ENCODE measurements at places on chromosomes 12 and 14. TPM values are rescaled to one million over a fixed set of nuclear protein-coding genes. Genes with fewer than 3 reads are reported as not detected.

- no peak for DNase-seq
These were observed 14.0 kb upstream of the STON2 start for GRCh38 chr14:81414123-81414522.

Gene ZNF605
- 8.7 TPM for polyA plus RNA-seq

GRCh38 chr14:84254290-84254689, 1275.7 kb upstream of the FLRT2 start:
- DNase-seq, result no peak

DNA sequence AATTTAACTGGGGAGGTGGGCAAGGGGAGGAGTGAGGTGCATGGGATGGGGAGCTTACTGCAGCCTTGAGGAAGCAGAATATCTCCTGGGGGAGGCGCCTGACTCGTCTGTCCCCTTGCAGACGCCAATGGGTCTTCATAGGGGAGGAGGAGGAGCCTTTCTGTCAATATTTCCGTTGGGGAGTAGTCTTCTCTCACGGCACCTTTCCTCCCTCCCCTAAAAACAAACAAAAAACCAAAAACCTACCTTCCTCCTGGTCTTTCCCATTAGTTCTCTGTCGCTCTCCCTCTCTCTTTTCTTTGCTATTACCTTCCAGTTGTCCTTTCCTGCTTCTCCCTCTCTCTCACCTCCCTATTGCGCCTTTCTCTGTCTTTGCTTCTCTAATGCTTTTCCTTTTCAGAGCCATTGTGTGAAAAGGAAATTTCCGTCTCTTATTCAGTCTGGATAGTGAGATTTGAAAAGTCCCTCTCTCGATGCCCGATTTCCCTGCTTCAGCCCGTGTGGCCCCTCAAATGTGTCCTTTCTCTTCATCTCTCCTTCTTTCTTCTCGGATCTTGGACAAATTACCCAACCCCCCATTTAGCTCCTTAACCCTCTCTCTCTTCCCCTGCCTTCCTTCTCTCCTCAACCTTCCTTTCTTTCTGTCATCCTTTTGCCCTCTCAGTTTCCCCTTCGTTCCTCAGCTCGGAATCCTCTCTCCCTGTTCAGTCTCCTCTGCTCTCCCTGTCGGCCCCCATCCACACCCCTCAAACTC, 5.9 kb downstream of the GPR84 start:
- no peak for DNase-seq

- DNase-seq, result no peak
These were observed 1.5 kb upstream of the DIABLO start for GRCh38 chr12:122227341-122227740.

Gene KCNA1
- polyA plus RNA-seq, result 0.01 TPM

DNA sequence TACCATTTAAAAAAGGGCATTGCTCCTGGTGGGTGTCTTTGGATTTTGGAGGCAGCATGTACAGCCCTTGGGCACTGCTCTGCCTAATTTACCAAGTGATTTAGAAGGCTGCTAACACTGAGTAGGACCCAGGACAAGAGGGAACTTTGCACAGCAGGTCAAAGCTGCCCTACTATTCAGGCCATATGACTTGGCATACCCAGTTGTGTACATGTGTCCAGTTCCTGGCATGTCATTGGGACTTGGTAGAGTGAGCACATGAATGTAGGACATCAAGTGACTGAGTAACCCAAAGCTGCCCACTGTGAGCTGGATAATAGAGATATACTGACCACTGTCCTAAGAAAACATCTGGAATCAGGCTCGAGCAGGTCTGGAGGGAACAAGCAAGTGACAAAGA, 15.7 kb downstream of the CDKL1 start:
- no peak for DNase-seq

DNA sequence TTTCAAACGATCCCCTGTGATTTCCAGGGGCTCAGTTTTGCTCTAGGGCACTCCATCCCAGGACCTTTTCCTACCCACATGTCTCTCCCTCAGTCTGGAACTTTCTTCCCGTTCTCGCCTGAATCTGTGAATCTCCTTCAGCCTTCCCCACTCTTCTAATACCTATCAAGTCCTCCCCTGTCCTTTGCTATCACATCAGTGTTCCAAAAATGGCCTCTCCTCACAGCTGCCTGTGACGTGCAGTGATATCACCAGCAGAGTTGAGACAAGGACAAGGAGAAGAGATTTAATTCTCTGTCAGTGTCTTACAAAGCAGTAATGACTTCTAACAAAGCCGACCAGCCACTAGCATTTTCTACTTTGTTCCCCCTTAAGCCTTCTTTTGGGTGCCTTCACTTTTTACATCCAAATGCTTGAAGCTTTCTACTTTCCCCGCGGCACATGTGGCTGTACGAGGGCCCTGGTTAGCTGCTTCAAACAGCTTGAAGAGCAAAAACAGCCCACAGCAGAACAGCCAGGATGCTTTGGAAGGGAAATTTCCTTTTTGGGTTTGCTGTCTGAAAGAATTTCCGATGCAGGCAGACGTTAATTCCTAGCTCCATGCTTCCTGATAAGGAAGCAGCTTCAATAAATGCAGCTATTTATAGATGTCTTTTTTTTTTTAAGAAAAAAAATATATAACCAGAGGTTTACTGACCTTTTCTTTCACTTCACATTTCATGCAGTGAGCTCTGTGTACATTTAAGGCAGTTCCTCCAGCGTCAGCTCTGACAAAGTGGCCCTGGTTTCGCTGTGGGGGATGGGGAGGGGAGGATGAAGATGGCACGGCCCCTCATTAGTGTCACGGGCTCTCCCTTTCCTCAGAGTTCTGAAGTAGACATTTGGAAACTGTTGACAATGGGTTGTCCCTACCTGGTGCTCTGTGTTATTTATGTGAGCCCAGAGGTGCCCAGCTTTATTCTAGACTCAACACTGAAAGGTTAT, 109.3 kb downstream of the ETV6 start:
- peak; percentile 73 for DNase-seq

DNA sequence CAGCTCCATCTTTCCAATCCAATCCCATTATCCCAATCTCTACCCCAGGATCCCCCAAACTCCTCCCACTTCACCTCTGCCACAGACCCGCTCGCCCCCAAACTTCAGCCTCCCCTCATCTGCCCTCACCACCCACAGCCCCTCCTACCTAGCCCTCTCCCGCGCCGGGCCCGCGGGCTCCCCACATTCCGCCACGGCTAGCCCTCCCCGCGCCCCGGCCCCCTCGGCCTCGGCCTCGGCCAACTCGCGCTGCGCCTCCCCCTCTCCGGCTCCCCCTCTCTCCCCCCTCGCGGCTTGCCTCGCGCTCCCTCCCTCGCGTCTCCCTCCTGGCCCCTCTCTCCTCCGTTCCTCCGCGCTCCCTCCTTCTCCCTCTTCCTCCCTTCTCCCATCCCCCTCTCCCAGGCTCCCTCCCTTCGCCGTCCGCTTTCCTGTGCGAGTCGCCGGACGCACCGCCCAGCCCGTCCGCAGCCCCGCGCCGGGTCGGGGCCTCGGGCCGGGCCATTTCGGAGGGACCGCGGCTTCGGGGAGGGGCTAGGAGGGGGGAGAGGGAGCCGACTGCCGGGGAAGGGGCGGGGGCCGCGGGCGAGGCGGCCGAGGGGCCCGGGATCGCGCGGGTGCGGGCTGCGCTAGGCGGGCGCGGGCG, at the start of gene ATN1:
Gene ATN1 (plus strand): TSS at position 581 of the 643 bp plus-strand sequence. CDS start 6,043 bp downstream, outside the sequence.
- DNase-seq, result peak; percentile 71

DNA sequence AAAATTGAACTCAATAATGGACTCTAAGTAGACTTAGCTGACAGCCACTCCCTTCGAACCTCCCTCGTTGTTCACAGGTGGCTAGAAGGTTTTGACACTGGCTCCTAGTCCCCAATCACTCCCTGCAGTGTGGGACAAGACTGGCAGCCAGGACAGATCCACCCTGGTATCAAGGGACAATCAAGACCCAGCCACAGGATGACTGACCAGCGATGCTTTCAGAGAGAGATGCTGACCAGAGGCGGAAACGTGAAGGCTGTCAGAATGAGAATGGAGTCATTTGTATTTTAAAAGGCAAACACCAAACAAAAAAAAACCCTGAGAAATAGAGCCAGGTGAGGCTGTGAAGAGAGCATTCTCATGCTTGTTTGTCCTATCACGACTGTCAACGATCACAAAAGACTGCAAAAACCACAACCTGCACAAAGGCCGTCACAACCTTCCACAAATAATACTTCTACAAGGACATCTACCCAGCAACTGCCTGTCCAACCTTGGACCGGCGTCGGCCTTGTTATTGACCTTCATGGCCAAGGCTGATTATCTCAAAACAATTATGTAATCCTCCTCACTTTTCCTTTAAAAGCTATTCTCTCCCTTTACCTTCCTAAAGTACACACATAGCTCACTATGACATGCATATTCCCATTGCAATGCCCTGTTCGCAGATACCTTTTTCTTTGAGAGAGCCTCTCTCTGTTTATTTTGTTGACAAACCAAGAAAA, 13.2 kb downstream of the EIF5 start:
- DNase-seq, result no peak

- no peak for DNase-seq
These were observed 92.3 kb downstream of the FOXN3 start for GRCh38 chr14:89324501-89325298.

DNA sequence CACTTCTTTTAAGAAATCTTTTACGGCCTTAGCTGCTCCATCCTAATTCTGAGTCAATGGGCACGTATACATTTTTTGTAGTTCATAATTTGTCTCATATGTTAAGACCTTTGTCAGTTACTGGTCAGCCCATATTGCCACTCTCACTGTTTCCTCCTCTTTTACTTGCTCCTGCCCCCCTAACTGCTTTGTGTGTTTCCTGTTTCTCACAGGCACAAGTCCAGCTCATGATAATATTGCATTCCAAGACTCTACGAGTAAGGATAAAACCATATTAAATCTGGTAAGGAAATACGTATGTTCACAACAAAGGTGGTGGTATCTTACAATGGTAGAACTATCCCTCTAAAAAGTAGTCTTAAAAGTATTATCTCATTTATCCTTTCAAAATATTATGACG, 111.7 kb downstream of the DNAI7 start:
- DNase-seq, result no peak

- no peak for DNase-seq
These were observed 54.1 kb upstream of the DDX11 start for GRCh38 chr12:31019561-31019960.

Gene TDRD9
- 1.1 TPM for polyA plus RNA-seq

DNA sequence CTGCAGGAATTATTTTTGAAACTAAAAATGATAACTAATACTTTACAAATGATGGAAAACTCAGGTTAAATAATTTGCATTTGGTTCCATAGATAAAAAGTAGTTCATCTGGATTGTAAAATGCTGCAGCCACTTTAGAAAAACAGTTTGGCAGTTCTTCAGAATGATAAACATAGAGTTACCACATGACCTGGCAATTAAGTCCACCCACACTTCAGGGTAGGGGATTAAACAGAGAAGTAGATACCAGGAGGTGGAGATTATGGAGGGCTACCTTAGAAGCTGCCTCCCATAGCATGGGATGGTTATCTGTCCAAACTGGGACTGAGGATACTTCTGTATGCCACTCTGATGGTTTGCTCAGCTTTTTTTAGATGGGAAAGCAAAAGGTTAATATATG, 22.2 kb downstream of the ARF6 start:
- DNase-seq, result no peak

DNA sequence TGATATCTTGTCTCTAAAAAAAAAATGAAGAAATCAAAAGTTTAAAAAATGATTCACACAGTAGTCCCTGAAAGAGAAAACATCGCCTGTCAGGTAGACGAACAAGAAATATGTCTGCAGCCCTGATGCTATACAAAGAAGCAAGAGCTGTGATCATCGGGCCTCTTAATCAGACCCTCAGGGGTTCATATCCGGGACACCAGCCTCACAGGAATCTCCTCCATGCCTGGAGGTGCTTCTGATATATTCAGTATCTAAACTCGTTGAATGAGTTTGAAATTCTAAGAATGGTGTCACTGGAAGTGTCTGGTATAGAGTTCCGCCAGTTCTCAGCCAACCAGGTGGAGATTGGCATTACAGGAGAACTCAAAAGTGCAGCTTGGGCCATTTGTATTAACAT, 64.7 kb downstream of the KSR2 start:
- DNase-seq, result no peak

DNA sequence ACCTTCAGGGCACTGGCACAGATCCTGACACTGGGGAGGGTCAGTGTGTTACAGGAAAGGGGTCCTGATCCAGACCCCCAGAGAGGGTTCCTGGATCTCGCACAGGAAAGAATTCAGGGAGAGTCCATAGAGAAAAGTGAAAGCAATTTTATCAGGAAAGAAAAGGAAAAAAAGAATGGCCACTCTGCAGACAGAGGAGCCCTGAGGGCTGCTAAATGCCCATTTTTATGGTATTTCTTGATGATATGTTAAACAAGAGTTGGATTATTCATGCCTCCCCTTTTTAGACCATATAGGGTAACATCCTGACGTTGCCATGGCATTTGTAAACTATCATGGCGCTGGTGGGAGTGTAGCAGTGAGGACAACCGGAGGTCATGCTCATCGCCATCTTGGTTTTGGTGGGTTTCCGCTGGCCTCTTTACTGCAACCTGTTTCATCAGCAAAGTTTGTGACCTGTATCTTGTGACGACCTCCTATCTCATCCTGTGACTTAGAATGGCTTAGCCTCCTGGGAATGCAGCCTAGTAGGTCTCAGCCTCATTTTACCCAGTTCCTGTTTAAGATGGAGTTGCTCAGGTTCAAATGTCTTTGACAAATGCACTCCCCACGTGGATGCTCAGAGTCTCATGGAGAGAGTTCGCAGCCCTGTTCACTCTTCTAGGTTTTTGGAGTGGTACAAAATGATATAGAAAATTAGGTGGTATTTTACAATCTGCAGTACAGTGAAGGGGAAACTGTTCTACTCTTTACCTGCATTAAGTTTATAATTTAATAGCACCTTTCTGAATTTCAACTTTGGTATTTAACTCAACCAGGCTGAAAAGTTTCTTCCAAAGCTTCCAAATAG, 1363.7 kb upstream of the TMEM132C start:
- no peak for DNase-seq

GRCh38 chr12:48305190-48305589, 45.5 kb downstream of the ZNF641 start:
- DNase-seq, result no peak

- DNase-seq, result peak; percentile 83
These were observed 16.0 kb upstream of the SLC38A2 start for GRCh38 chr12:46388427-46389021.

DNA sequence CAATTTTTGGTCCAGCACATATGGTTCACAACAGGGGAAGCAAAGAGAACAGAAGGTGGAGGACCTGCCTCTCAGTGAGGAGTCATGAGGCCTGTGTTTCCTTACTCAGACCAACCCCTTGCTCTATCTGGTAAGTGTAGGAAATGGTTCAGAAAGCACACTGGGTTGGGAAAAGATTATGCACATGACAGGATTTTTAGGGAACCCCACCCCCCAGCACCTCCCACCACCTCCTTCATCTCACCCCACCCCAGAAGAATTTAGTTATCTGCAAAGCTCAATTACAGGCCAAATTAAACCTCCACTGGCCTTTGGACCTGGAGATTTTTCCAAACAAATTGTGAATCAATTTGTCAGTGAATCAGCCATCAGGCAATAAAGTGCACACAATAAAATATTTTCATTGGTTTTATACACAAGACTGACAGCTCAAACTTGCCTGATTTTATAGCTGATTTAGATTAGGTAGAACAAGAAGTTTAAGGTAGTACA, 132.8 kb downstream of the DACT1 start:
- DNase-seq, result no peak

DNA sequence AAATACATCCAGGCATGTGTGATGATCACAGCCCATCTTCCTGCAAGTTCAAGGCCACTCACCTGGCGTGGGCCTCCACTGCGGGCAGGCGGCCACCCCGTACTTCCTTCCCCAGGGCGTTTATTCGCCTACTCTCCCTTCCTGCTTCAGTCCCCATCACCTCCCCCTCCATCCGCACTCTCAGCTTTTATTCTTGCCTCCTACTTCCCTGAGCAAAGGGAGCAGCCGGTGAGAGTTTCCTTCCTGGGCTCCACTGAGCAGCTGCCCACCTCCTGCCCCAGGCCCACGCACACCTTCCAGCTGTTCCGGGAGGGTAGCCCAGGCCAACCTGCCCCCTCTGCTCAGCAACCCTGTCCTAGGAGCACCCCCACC, 4.1 kb downstream of the CYP46A1 start:
- no peak for DNase-seq

Gene SLCO1C1
- not detected for polyA plus RNA-seq
